SK-MEL-5 (cell line): ENCODE measurements at places on chromosomes 4 and X. TPM values are rescaled to one million over a fixed set of nuclear protein-coding genes. Genes with fewer than 3 reads are reported as not detected.

Gene P2RY8
- total RNA-seq, result not detected in 2 replicates

Gene REELD1
- total RNA-seq, result not detected in 2 replicates

Gene XPNPEP2
- total RNA-seq, result not detected in 2 replicates

Gene IL1RAPL2
- total RNA-seq, result not detected in 2 replicates

Gene VCX2
- total RNA-seq, result not detected in 2 replicates

Gene PRDM5
- total RNA-seq, result 6.9 and 7.8 TPM in 2 replicates

Gene ARL13A
- total RNA-seq, result not detected in 2 replicates

Gene PIM2
- 8.6 and 9.8 TPM in 2 replicates for total RNA-seq

Gene GPC3
- total RNA-seq, result 0.16 TPM in 1 of 2 replicates, not detected in the other

Gene TRPC5OS
- total RNA-seq, result not detected in 2 replicates

Gene ZRSR2
- total RNA-seq, result 3.8 and 7.0 TPM in 2 replicates

Gene QDPR
- total RNA-seq, result 37.9 and 55.5 TPM in 2 replicates

Gene NRK
- total RNA-seq, result 0.05 TPM in 1 of 2 replicates, not detected in the other

Gene GUCY1B1
- 0.18 and 0.69 TPM in 2 replicates for total RNA-seq

Gene TMEM35A
- total RNA-seq, result not detected in 2 replicates

Gene ZAR1
- not detected in 2 replicates for total RNA-seq

Gene DUSP21
- total RNA-seq, result not detected in 2 replicates

Gene PIR
- total RNA-seq, result 333 and 344 TPM in 2 replicates

Gene CDK16
- 81.6 and 95.4 TPM in 2 replicates for total RNA-seq

Gene ZNF595
- 28.2 and 29.0 TPM in 2 replicates for total RNA-seq

Gene C4orf36
- total RNA-seq, result 1.2 TPM in 2 replicates

Gene LNX1
- 0.05 and 0.13 TPM in 2 replicates for total RNA-seq

Gene SSX2B
- not detected in 2 replicates for total RNA-seq

Gene SEPTIN6
- 37.4 and 37.9 TPM in 2 replicates for total RNA-seq

Gene TBC1D25
- 3.3 and 4.7 TPM in 2 replicates for total RNA-seq

Gene STK32B
- 3.1 and 3.7 TPM in 2 replicates for total RNA-seq

Gene PJA1
- 27.6 and 28.1 TPM in 2 replicates for total RNA-seq

Gene GPR50
- not detected in 2 replicates for total RNA-seq

Gene XAGE1A
- 17.0 TPM in 1 of 2 replicates, not detected in the other for total RNA-seq

Gene H2BW2
- not detected in 2 replicates for total RNA-seq

Gene CYLC1
- not detected in 2 replicates for total RNA-seq

Gene NXF2
- total RNA-seq, result 0.13 TPM in 1 of 2 replicates, not detected in the other

Gene CT45A3
- total RNA-seq, result 54.6 and 61.6 TPM in 2 replicates

Gene NSUN7
- total RNA-seq, result not detected in 2 replicates

Gene PRR32
- not detected in 2 replicates for total RNA-seq

Gene PDE6B
- total RNA-seq, result not detected in 2 replicates

Gene SMIM31
- total RNA-seq, result 0.26 and 0.56 TPM in 2 replicates

Gene ASB5
- 4.2 and 5.2 TPM in 2 replicates for total RNA-seq

Gene FRG2
- 0.05 TPM in 1 of 2 replicates, not detected in the other for total RNA-seq
